ENCODE measurements at places on chromosomes 1 and 21.

GRCh38 chr1:206628916-206629315 is 6.4 kb upstream of the DYRK3 start:
- DNase-seq, result no peak

GRCh38 chr21:14678973-14679574 is 133.0 kb upstream of the SAMSN1 start:
- no peak for DNase-seq

GRCh38 chr1:3515774-3516480 is 61.5 kb downstream of the ARHGEF16 start:
- DNase-seq, result no peak

- no peak for DNase-seq
Measured at GRCh38 chr1:84425150-84425896, 27.0 kb downstream of the DNASE2B start.

DNA sequence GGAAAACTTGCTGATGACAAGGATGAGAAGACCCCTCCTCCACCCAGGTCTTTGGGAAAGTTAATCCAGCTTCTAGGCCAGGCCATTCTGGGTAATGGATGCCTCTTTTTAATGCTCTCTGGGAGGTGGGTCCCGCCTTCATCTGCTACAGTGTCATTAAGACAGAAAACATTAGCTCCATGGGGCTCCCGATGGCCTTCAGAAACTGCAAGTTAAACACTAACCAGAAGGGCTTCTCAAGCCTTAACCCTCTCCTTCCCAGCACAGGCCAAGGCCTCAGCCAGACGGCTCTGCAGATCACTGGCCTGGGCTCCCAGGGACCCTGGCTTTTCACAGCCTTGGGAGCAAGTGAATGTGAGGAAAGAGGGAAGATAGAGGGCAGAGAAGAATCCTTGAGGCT is 364.9 kb downstream of the MATN1 start:
- no peak for DNase-seq

- DNase-seq, result no peak
Measured at GRCh38 chr1:247387096-247387495, 28.9 kb upstream of the NLRP3 start.
